Stimulated activated CD4-positive, alpha-beta T cell treated with anti-CD3 and anti-CD28 coated beads, Interleukin-4, amount 100 ng/mL, for 24 hours (primary cell): ENCODE measurements at places on chromosomes 1 and 21.

DNA sequence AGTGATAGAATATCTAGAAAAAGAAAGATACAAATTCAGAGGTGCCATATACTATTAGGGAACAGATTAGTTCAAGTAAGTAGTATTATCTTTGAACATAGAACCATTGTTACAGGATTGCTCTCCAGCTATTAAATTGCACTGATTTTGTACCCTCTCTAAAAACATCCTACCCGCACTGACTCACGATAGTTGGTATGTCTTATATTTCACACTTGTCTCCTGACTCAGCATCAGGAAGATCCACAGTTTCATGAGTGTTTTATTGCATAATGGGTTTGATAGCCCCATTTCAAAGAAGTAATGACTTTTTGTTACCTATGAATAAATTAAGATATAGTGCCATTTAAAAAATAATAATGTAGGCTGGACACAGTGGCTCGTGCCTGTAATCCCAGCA, 6.0 kb downstream of the TATDN3 start:
- no peak for DNase-seq

DNA sequence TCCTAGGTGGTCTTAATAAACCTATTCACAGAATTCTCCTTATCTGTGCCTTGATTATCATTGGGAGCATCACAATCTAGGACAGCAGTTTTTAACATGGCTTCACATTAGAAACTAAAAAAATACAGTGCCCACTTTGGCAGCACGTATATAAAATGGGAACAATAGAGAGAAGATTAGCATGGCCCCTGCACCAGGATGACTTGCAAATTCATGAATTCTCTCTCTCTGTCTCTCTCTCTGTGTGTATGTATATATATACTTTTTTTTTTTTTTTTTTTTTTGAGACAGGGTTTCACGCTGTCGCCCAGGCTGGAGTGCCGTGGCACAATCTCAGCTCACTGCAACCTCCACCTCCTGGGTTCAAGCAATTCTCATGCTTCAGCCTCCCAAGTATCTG, 6.2 kb upstream of the PPP1R8 start:
- no peak for DNase-seq

DNA sequence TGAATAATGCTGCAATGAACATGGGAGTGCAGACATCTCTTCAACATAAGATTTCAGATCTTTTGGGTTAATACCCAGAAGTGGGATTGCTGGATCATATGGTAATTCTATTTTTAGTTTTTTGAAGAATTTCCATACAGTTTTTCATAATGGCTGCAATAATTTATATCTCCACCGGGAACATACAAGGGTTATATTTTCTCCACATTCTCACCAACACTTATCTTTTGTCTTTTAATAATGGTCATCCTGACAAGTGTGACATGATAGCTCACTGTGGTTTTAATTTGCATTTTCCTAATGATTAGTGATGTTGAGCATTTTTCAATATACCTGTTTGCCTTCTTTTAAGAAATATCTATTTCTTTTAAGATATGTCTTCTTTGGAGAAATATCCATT, 44.5 kb upstream of the WARS2 start:
- no peak for DNase-seq

DNA sequence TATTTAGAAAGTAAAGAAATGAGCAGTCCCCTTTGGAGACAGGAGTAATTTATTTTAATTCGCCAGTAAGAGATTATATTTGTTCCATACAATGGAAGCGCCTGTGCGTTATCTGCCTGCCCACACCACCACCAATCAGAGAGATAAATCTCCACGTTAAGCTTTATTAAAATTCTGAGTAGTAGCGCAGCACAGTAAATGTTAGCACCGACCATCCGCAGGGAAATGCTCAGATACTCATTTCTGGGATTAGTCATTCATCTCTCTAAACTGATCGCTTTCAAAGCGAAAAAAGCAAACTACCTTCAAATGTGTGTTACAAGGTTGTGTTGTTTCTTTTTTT, 1.2 kb downstream of the ETS2 start:
- peak; percentile 23 for DNase-seq

DNA sequence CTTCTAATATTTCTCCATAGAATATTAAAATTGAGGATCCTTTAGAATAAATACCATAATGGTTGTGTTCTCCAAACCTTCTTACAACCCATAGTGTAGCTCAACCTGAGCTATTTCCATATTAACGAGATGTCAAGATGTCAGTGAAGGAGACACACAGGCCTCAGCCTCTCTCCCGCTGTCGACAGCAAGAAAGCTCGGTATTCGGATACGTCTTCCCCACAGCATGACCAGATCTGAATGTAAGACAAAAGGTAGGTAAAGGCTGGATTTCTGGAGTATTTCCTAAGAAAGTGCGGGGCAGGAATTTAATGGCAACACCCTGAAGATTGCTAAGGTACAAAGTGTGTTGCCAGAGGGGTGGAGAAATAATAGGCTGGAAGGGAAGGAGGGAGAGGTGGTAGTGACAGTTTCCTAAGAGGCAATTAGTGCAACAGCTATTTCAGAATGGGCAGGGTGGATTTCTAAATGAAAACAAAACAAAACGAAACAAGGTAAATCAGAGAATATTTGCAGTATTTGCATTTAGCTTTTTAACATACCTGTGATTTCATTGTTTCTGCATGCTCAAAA, 1.7 kb downstream of the ADSS2 start:
- DNase-seq: no peak

GRCh38 chr1:24694380-24694843, 50.8 kb upstream of the CLIC4 start:
- no peak for DNase-seq

DNA sequence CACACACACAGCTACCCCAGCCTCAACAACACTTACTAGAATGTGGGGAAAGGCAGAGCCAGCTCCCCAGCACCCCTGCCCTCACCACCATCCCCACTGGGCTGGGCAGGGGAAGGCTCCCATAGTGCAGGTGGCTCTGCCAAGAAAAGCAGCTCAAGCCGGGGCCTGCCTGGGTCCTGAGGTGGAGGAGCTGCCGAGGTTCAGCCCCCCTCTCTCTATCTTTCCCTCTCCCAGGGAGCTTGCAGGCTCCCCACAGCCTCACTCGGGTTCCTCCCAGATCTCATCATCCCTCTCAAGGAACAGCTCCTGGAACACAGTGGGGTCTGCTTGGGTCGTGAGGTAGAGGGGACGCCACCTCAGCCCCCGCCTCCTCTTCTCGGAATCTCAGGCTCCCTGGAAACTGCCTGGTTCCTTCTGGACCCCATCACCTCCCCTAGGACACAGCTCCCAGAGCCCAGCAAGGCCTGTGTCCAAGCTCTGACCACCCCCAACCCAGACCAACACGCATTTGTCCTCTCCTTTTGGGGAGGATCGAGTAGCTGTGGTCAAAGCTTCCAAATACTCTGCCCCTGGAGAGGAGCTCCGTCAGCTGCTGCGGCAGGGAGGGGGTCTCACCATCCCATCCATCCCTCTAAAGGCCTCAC, 704 bp downstream of the S100A16 start:
- no peak for DNase-seq

DNA sequence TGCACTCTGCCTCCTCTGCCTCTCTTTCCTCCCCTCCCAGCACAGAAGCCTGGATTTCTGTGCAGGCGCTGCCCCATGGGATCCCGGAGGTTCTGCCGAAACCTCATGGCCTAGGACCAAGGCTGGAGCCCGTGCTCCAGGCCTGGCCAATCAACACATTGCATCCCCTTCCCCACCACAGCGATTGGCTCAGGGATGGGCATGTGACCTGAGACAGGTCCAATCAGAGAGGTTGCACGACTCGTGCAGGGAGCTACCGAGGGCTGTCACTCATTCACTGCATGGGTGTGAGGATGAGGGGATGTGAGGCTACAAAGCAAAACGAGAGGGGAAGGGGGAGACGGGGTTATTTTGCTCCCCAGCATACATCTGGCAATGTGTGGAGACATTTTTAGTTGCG, 3.3 kb upstream of the CELA2B start:
- DNase-seq: no peak

GRCh38 chr21:38714999-38715398, 90.7 kb upstream of the ETS2 start:
- no peak for DNase-seq

DNA sequence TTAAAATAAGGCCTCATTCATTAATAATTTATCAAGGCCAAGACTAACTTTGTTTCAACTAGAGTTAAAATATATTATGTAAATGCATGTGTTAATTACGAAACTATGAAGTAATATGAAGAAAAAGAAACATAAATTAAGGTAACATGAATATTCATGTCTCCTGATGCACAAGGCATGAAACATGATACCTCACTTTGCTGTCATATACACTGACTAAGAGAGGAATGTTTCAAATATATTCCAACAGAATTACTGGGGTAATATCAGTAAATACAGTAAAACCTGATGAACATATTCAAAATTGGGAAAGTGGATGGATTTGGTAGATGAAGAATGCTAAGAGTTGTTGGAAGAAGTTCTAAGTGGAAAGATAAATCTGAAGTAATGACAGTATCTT, 274.6 kb downstream of the LRRC7 start:
- DNase-seq: no peak

DNA sequence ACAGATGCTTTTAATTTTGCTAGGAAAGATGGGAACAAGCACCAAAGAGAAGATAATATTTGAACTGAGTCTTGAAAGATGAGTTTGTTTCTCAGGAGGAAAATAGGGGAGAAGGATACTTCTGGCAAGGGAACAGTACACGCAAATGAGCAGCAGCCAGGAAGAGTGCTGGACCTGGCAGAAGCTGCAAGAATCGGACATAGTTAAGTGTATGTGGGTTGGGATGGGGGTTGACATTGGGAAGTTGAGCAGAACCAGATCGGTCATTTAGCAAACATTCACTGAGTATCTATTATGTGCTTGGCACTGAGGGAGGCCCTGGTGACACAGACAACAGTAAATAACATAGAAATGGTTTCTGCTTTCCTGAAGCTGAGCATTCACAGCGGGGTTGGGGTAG, 198.8 kb downstream of the PLPP3 start:
- no peak for DNase-seq

DNA sequence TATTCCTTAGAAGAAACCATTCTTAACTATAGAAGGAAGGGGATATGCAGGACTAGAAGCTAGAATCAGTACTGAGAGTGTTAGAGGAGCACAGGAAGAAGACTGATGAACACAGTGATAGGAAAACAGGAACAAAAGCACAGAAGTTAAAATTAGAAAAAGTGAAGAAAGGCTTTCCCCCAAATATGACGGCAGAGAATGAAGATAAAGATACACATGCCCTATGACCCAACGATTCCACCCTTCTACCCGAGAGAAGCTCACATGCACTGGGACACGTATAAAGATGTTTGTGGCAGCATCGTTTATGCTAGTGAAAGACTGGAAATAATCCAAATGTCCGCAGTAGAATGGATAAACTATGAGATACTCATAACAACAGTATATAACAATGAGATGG, 74.2 kb downstream of the DTL start:
- no peak for DNase-seq
